ENCODE measurements at places on chromosomes 3 and 15.
A peak's percentile ranks its signal among the peaks of the same experiment; 100 is the strongest.

DNA sequence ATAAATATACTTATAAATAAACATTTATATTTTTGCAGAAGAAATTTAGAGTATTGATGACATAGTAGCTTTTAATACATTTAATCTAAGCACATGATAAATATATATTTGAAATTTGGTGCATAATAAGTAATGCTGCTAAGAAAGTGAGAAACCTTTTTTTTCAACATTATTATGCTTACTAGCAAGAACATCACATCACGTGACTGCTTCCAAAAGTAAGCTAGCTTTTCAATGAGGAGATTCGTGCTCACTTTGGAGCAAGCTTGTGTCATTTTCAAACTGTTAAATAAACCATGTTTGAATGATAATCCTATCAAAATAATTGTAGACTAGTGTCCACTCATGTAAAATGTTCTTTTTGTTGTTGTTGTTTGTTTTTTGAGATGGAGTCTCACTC lies 109.0 kb upstream of the SLC4A7 start:
- no peak for DNase-seq

GRCh38 chr15:59174835-59175831 lies 31.5 kb upstream of the LDHAL6B start:
- DNase-seq = peak; percentile 72

GRCh38 chr3:186534113-186534669 lies 10.0 kb downstream of the CRYGS start:
- DNase-seq = no peak

DNA sequence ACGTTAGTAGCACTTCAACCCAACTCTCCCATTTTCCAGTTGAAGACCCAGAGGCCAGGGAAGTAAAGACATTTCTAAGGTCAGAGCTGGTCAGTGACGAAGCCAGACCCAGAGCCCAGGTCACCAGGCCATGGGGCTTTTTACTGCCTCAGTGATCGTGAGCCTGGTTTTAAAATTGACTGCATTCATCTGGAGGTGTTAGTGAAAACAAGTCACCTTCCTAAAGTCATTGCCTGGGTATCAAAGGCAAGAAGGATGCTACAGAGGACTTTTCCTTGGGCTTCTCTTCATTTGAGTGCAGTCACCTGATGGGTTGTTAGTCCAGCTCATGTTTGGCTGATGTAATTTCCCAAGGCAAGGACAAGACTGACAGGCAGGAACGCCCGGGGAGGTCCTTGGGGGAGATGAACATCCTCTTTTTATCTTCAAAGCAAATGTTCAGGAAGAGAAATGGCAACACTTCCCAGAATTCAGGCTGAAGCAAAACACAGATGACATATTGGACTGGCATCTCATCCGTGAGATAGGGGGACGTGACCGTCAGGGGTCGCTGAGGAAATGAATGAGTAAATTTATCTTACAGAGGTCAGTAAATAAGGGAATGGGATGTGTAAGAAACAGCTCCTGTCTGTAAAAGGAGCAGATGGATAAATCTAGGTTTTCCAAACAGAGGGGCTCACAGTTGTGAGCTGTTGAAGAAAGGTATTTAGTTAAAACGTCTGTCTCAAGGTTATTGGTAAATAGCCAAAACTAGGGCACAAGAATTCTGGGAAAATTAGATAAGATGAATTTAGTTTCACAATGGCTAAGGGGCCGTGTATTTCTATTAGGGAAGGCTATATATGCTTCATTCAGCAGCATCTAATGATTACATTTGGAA lies 201.2 kb downstream of the OPA1 start:
- peak; percentile 70 for DNase-seq

DNA sequence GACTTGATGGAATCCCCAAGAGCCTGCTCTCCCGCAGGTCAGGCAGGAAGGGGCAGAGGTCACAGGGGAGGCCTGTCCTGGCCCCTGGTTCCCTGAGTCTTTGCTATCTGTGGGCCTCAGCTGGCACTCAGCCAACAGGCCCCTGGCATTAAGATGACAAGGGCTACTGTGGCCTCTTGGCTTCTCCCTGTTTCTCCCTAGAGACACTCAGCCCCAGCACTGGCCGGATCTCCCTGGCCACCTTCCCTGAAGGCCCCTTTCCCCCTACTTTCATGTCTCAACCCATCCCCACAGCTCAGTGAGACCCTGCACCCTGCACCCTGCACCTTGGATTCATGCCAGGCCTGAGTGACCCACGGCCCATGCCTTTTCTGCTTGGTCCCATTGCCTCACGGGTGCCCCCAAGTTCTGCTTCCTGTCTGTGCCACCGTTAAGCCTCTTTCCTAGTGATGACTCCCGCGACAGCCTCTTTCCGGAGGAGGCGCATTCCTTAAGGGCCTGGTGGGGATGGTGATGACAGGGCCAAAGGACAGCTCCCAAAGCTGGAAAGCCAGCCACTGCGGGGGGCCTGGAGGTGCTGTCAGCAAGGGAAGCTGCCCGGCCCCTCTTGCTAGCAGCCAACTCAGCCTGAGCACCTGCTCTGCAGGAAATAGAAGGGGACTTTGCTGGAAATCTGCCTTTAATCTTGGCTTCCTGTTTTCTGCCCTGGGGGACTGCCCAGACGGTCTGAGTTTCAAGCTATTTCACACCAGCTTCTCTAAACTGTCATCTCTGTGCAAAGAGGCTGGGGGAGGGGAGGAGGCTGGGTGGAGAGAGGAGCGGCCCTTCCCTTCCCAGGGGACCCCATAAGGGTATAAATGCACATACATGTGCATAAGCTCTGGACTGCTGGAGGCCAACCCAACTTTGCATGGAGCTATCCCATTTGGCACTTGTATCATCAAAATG lies 4.8 kb upstream of the CSK start:
- DNase-seq = peak; percentile 48

- no peak for DNase-seq
Observed at GRCh38 chr3:46905661-46906451, 28.3 kb downstream of the PTH1R start.

DNA sequence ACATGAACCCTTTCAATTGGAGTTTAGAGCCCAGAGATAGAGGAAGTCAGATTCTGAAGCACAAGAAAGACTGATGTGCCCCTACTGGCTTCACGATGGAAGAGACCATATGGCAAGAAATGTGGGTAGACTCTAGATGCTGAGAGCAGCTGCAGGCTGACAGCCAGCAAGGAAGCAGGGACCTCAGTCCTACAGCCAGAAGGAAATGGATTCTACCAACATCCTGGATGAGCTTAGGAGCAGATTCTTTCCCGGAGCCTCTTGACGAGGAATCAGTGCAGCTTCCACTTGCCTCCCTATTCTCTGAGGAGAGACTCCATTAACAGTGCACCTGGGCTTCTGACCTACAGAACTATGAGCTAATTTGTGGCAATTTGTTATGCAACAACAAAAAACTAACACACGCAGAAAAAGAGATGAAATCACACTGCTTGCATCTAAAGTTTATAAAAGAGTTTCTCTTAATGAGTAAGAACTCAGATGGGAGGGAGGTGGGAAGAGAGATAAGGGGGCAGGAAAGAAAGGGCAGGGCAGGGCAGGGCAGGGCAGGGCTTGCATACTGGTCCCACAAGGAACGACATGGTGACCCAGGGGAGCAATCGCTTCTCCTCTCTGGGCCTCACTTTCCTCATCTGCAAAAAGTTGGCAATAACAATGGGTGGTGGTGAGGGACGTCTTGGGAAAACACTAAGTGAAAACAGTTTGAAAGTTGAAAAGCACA lies 440.9 kb downstream of the FOXP1 start:
- DNase-seq = peak; percentile 39

GRCh38 chr3:100527347-100527735 lies 34.9 kb downstream of the TMEM45A start:
- no peak for DNase-seq

GRCh38 chr3:18419232-18419631 lies 5.9 kb downstream of the SATB1 start:
- no peak for DNase-seq

DNA sequence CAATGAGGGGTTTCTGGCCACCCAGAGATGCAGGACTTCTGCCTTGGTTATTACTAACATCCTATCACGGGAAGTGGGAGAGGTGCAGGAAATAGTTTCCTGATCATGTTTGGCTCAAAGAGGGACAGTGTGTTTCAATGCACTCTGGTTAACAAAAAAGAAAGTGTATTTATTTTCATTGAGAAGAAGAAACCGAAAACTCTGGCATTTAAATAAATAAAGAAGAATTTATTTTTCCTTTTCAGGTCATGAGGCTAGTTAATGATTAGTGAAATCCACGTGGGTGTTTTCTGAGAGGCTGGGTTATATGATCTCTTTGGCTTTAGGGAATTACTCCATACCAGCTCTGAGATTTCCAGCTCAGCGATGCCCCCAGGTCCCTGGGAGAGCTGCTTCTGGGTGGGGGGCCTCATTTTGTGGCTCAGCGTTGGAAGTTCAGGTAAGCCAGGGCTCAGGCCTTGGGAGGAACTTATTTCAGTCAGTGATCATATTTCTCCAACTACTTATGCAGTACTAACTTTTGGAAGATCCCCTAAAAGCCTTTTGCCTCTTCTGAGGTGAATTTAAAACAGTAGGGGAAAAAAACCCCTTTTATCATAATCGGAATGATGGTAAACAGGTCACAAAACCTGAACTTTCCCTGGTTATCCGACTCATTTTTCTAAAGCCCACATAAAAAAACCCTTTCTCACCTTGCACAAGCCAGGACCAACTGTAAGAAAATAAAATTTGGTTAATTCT lies at the start of gene PLA1A:
Gene PLA1A, plus strand, starts transcription at position 338 of the 741 bp plus-strand sequence. Its CDS starts 29 bp downstream, at position 367.
- DNase-seq = no peak

- peak; percentile 11 for DNase-seq
Observed at GRCh38 chr3:51937014-51937413, 4.7 kb downstream of the RRP9 start.

GRCh38 chr15:31806106-31806505 lies 224.2 kb upstream of the CHRNA7 start:
- no peak for DNase-seq

- peak; percentile 98 for DNase-seq
Observed at GRCh38 chr3:94062513-94063404, at the start of the genes DHFR2 and NSUN3. TSS of gene DHFR2 (minus strand) at chr3:94062916. CDS start at chr3:94061511, 1,405 bp downstream. TSS of gene NSUN3 (plus strand) at chr3:94063061. CDS start at chr3:94063127, 66 bp downstream.

Data from fibroblast of skin of right biceps (primary cell).